Stimulated activated CD8-positive, alpha-beta memory T cell treated with anti-CD3 and anti-CD28 coated beads, Interleukin-2, amount 100 ng/mL, for 48 hours (primary cell): ENCODE measurements at places on chromosomes 6 and 20.

GRCh38 chr20:36149469-36149868 is 5.1 kb upstream of the EPB41L1 start:
- DNase-seq: no peak

DNA sequence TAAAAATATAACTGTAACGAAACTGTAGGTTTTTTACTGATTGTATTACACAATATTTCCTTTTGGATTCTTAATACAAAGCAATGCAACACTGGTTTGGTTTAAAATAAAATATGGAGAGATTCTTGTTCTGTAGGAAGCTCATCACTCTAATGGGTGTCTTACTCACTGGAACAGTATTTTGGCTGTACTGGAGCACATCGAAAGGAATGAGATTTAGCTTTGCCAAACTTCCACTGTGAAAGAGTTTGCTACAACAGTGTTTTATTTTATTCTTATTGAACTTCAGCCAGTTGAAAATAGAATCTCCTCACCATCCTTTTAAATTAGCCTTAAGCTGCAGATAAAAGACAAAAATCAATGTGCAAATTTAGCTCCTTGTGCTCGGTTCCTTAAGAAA is 230.7 kb upstream of the QKI start:
- DNase-seq: no peak

DNA sequence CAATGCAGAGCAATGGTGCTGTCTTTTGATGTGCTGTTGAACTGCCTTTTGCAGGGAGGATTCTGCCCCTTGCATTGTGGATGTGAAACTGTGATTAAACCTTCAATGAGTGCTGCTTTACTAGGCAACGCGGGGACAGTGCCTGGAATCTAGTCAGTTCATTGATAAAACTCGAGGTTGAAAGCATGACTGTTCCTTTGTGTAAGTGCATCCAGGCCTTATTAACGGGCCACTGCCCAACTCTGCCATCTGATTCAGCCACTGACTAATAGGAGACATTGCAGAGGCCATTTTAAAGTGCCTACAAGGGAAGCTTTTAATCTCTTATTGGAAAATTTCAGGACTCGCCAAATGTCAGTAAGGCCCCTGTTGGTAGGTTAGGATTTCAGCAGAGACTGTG is 49.3 kb downstream of the SLC35F1 start:
- DNase-seq: no peak

- DNase-seq: no peak
Measured at GRCh38 chr6:25127076-25127837, 151.9 kb upstream of the CARMIL1 start.

- no peak for DNase-seq
Measured at GRCh38 chr6:70686548-70687133, 19.0 kb downstream of the SMAP1 start.

DNA sequence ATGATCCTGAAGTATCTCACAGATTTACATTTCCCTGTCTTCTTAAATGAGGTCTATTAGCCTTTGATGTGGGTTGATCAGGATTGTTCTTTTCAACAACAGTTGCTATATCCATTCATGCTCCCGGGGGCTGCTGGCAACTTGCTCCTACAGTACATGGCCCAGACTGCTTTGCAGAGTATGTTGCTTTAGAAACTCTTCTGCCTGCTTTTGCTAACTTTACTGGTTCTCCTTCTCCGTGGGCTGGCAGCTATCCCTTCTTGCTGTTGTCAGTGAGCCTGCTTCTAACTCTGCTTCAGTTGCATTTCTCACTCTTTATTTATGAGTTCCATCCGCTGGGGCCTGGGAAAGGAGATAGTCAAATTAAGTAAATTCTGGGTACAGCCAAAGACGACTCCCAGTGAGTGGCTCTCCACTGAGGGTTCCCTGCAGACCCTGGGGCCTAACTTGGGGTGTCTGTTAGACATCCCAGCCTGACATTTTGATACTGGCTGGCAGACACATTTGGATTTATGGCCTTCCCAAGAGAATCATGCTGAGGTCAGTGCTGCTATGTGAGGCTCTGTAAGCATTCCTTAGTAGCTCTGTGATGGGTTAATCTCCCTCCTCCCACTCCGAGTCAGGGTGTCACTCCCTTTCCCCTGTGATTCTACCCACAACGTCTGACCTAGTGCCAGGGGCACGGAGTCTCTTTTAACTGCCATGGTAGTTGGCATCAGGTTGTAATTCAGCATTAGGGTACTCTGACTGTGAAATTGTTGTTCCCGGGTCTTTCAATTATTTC is 73.6 kb downstream of the SLX4IP start:
- no peak for DNase-seq

DNA sequence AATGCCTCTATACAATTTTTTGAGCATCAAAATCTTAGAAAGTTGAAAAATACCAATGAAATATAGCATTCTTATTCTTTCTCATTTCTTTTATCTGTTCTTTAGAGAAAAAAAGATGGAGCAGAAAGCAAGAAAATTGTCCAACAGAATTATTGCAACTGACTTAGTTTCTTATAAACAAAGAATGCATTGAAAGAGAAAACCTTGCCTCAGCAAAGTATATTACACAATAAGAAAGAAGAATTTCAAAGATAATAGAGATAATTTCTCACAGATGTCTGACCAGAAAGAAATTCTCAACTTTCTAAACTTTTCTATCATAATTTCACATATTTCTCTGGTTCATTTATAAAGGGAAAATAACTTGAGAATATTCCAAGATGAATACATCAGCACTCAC is 47.0 kb upstream of the PRND start:
- DNase-seq: no peak

GRCh38 chr6:169424149-169424804 is 170.6 kb upstream of the THBS2 start:
- DNase-seq: no peak

DNA sequence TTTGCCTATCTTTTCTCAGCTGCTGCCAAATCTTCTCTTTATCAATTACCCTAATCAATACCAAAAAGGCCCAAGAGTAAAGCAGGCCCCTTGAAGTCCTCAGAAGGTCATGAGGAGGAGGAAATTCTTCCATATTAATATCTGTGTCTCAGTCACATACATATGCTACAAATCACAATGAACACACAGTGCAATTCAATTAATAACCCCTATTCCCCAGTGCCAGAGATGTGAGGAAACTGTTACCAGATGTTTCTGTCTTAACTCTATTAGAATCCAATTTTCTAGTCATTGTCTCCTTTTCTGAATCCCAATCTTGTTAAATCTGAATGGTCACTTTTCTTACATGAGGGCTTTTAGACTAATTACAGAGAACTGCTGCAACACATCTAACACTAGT is 45.9 kb upstream of the SLC2A12 start:
- DNase-seq: no peak

DNA sequence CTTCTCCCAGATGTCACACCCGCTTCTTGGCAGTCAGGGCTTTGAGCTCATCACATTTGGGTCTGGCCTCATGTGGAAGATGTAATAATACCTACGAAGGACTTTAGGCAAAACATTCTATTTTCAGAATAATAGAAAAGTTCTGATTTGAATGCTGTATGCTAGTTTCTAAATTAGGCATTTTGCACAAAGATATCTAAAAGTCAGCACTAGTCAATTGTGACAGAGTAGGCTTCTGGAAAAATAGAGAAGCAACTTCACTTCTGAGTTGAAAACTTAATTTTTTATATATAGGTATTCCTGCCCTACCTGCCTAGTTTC is 38.3 kb upstream of the CD2AP start:
- no peak for DNase-seq

GRCh38 chr6:168053957-168054471 is 25.0 kb downstream of the FRMD1 start:
- no peak for DNase-seq

- DNase-seq: no peak
Measured at GRCh38 chr6:90818163-90818562, 231.3 kb upstream of the MAP3K7 start.

DNA sequence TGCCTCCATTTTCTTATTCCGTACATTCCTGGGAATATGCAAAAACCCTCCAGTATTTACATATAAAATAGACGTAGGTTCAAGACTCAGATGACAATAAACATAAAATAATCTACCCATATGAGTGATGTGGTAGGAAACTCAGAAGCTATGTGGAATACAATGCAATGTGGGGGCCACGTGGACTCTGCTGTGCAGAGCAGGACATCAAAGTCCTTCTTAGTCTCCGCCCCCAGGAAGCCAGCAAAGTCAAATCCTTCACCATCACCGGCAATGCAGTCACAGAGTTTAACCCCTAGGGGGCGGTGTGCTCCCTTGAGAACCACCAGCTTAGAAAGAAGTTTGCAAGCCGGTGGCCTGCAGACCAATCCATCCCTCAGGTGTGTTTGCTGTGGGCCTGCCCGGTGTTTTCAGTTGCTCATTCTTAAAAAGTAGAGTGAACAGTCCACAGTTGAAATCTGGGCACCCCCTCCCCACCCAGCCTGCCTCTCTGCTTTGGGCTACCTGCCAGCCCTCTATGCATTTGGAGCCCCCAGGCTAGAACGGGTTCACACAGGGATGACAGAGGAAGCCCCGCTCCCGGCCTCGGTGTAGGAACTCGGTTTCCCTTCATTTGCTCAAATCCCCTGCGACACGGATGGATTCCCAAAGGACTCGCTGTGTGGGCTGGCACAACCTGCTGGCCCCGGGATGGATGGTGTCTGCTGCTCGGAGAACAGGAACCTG is 59.9 kb downstream of the SULF2 start:
- DNase-seq: peak; percentile 57

DNA sequence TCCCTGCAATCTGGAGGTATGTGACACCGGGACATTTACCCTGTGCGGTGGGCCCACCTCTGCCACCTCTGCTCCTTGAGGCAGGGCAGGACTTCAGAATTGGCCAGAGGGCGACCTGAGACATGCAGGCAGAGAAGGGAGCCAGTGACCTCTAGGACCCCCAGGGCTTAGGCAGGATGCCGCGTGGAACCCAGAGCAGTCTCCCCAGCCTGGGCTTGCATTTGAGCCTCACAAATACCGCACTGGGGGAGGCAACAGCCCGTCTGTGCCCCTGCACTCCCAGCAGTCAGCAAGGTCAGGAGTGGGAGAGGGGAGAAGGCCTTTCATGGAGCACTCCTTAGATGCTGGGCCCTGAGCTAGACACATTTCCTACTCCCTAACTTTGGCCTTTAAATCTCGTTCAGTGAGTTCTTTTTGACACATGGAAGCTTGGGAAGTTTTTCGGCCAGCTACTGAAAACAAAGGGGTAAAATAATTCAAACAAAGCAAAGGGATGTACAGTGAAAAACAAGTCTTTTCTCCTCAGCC is 41.7 kb downstream of the C20orf203 start:
- no peak for DNase-seq

DNA sequence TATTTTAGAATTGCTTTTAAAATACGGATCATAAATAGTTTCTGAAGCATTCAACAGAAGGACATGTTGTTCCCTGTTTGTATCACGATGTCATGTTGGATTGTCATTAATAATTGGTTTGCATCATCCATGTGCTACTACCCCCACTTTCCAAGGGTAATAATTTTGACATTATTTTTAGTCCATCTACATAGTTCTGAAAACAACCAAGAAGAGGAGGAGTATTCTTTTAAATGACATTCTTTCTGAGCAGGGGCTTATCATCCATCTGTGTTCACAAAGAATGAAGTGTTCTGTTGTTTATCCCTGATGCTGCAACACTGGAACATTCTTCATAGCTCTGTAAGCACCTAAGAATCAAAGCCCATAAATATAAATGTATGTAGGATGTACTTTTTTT is 151.0 kb upstream of the CITED2 start:
- DNase-seq: no peak

DNA sequence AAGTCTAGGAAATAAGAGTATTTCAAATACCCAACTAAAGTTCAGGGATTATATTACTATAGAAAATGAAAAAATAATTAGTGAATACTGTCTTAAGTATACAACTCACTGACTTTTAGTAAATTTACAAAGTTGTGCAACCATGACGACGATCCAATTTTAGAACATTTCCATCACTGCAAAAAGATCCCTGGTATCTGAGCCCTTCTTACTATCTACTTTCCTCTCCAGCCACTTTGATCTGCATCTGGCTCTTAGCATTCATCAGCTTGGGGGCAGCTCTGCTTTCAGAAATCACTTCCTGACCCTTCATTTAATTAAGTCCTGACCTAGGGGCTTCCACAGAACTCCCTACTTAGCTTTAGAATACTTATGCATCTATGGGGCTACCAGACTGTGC is 38.2 kb upstream of the RBL1 start:
- DNase-seq: no peak

- no peak for DNase-seq
Measured at GRCh38 chr6:106084106-106084988, 1.8 kb upstream of the PRDM1 start.

GRCh38 chr20:48189181-48189580 is 403.9 kb upstream of the SULF2 start:
- no peak for DNase-seq

DNA sequence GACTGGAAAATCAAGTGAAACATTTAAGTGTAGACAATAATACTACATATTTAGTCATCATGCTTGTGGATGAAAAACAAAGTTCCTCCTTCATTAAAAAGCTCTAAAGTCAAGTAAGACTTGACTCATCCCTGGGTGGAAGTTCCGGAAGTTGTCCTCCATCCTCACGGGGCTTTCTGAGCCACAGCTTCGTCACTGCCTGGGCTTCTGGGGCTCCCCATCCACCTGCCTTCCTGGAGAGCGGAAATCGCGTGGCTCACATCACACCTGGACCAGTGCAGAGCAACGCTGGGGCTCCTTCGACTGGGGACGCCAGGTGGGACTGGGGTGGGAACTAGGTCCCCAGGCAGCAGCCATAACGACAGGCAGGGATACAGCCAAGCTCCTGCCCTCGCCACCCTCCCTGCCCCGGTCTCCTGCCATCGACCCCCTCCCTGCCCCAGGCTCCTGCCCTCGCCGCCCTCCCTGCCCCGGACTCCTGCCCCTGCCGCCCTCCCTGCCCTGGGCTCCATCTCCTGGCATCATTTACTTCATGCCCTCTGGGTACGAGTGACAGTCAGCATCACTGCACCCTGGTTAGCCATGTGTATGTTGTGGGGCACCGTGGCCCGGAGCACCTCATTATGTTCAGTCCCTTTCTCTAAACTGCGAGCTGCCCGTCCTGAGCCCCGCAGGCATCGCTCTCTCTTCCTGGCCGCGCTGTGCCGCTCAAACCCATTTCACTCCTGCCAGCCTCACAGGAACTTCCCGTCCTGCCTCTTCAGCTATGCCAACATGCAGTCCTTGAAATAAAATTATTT is 12.9 kb downstream of the THBS2 start:
- DNase-seq: no peak

GRCh38 chr20:32543570-32544259 is 41.4 kb downstream of the NOL4L start:
- DNase-seq: no peak

GRCh38 chr20:64198347-64198746 is 34.1 kb downstream of the MYT1 start:
- DNase-seq: no peak

- DNase-seq: no peak
Measured at GRCh38 chr20:47352332-47353238, 3.9 kb downstream of the ZMYND8 start.

- no peak for DNase-seq
Measured at GRCh38 chr6:75201901-75202672, 3.8 kb downstream of the COL12A1 start.
